ENCODE measurements at places on chromosomes 3 and 15.

DNA sequence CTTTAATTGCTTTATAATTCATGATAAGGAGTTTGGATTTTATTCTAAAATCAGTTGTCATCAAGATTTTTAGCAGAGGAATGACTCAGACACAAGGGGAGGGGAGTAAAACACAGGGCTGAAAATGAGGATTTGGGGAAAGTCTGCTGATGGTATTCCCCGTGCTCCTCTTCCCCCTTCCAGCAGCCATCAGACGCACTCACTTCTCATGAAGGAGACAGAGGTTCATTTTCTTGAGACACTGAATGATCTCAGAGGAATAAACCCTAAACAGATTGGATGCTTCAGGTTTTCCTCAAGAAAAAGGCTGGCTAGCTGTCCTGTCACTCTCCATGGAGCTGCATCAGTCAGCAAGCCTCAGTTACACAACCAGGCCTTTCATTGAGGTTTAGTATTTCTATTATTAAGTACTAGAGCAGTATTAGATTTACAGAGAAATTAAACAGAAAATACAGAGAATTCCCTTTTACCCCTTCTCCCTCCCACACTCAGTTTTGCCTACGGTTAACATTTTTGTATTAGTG is 166.4 kb downstream of the C3orf70 start:
- DNase-seq = no peak

DNA sequence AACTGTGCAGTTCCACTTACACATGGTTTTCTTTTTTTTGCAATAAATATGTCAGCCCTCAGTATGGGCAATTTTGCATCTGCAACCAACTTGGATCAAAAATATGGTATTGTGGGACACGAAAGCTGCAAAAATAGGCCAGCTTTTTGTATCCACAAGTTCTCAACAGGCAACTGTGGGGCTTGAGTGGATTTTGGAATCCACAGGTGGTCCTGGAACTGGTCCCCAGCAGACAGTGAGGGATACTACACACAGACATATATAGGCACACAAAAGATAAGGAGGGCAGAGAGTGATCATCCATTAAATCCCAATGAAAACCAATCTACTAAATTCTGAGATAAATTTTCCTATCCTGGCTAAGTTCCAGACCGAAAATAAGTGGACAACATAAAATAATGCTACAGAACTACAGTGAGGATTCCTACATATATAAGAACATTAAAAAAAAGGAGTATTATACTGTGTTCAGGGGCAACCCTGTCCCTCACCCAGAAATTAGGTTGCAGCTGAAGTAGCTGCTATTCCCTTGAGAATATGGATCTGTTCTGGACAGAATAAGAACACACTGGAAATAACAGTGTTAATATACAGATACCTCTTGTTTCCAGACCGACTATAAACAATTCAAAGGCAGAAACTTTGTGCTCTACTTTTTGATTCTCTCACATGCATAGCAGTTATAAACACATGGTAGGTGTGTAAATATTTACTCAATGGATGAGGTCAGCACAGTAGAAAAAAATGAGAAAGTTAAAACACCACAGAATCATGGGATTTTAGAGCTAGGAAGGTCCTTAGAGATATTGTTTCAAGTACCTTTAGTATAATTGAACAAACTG is 25.4 kb downstream of the DENND4A start:
- DNase-seq = no peak

- no peak for DNase-seq
These were observed 245.1 kb upstream of the LMCD1 start for GRCh38 chr3:8256441-8257071.

DNA sequence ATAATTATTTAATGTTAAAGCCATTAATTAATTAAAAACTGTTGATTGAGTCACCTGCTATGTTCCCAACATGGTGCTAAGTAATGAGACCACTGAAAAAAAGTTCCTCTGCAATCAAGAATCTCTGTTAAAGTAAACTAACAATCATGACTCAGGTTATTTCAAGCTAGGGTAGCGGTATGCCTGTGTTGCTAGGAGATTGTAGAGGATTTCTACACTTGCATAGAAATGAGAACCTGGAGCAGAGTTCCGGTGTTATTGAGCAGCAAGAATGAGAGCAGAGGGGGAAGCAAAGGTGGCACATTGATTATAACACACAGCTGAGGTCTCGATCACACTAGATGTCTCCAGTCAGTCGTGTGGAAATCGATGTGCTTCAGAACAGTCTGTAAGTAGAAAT is 41.4 kb downstream of the C3orf85 start:
- DNase-seq = no peak

GRCh38 chr15:63330926-63331325 is 50.7 kb downstream of the CA12 start:
- no peak for DNase-seq

All from activated T-cell treated with anti-CD3 and anti-CD28 coated beads, Interleukin-2, amount 50 U/mL, for 4 hours (primary cell).